ENCODE measurements at places on chromosomes 11 and 22.

DNA sequence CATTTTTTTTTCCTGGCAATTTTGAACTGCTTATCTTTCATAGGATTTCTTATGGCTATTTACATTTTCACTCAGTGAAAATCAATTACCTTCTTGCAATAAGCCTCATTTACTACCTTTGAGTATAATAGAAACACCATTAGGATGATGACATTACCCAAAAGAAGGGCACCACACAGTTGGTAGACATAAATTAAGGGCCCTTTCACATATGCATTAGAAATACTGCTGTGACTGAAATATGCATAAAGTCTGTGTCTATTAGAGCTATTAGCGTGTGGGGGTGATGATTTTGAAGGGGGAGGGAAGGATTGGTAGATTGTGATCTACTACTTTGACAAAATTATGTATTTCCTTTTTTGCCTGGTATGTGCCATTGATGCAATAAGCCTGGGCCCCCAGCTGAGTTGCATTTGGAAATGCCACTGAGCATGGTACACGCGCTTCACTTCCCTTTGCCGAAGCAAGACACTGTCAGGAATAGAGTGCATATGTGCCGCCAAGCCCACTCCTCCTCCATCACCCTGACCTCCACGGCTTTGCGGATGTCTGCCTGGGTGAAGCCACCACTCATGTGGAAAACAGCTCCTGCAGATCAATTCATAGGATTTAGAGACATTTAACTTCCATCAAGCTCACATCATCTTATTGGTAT lies 339.3 kb downstream of the DCDC1 start:
- H3K4me1 ChIP-seq, result no peaks in the 10 kb centered on the region
- no peak for DNase-seq
- H3K4me3 ChIP-seq, result no peak overlapping the region

DNA sequence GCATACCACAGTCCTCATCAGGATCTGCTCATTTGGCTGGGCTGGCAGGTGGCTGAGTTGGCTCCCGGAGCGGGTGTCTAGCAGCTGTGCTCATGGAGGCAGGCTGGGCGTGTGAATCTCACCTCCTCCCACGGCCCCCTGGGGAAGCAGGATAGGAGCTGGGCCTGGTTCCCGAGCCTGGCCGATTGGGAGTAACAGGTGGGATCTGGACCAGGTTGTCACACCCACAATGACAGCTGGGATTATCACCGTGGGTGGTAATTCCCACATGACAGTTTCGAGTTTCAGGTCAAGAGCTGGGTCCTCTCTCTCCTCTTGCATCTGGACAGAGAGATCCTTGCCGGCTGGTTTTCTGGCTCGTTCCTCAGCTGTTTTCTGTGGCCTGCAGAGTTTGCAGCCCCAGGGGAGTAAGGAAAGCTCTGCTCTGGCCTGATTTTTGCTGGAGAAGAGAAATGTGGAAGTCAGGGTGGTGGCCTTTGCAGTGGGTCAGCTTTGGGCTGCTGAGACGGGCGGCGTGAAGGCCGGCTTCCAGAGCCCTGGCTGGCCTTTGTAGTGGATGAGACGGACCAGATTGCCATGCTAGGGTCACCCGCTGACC lies 57.0 kb downstream of the BCR start:
- no peak overlapping the region for H3K4me3 ChIP-seq
- H3K27ac ChIP-seq, result no peak overlapping the region
- no peaks in the 10 kb centered on the region for H3K36me3 ChIP-seq
- DNase-seq, result peak; percentile 40
- no peaks in the 10 kb centered on the region for H3K4me1 ChIP-seq

DNA sequence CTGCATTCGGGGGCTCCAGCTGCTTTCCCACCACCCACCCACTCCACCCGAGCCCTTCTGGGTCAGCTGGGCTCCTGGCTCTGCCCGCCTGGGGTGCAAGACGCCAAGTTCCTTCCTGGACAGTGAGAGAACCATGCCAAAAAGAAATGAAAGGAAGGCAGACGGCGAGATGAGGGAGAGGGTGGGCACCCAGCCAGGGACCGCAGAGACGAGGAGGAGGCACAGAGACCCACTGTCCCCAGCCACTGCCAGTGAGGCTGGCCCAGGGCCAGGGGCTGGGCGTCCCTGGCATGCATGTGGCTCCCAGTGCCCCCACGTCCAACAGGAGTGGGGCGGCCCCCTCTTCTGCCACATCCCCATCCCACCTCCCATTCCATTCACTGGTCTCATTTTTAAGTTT lies 10.8 kb upstream of the CD81 start:
- no peaks in the 10 kb centered on the region for H3K36me3 ChIP-seq
- H3K4me1 ChIP-seq, result no peaks in the 10 kb centered on the region
- H3K4me3 ChIP-seq, result no peak overlapping the region
- H3K27ac ChIP-seq, result no peak overlapping the region
- no peak for DNase-seq

GRCh38 chr11:39990421-39990831 lies 1469.0 kb downstream of the LRRC4C start:
- no peaks in the 10 kb centered on the region for H3K27me3 ChIP-seq
- H3K4me1 ChIP-seq, result no peaks in the 10 kb centered on the region
- no peak overlapping the region for H3K4me3 ChIP-seq
- no peak for DNase-seq
- H3K27ac ChIP-seq, result no peak overlapping the region

DNA sequence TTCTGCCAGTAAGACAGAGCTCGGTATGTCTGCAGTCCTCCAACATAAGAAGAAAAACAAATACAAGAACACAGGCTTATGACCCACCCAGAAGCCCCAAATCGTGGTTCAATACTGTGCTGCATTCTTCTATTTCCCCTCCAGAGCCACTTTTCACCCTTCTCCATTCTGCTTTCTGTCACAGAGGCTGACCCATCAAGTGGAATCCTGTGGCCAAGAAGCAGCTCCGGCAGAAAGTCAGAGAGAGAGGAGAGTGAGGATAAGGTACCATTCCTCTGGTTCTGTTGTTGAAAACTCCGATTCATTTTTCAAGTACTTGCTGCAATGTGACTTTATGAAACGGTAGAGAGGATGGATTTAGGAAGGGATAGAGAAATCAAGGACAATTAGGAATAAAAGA lies 30.4 kb downstream of the PGM2L1 start:
- no peak overlapping the region for H3K4me3 ChIP-seq
- H3K27ac ChIP-seq, result no peak overlapping the region
- DNase-seq, result no peak
- no peaks in the 10 kb centered on the region for H3K36me3 ChIP-seq

DNA sequence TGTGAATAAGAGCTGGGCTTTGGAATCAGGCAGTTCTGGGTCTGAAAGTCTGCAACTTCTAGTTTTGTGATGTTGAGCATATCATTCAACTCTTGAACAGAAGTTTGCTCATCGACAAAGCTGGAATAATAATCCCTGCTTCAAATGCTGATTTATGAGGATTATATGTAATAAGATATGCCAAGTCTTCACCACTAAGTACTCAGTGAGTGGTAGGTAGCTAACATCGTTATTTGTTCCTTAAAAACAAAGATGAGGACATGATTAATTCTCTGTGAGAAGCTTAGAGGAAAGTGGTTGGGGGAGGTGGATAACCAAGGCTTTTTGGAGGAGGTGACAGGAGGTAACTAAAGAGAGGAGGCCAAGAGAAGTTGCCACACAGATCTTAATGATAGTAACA lies 96.5 kb downstream of the ME3 start:
- H3K4me1 ChIP-seq, result peaks cover 12% of the 10 kb centered on the region
- no peaks in the 10 kb centered on the region for H3K27me3 ChIP-seq
- DNase-seq, result no peak
- H3K27ac ChIP-seq, result no peak overlapping the region
- no peak overlapping the region for H3K4me3 ChIP-seq

Data from uterus (tissue), 4 donors.